AG09319 (cell line): ENCODE measurements at places on chromosomes 16 and 17.

DNA sequence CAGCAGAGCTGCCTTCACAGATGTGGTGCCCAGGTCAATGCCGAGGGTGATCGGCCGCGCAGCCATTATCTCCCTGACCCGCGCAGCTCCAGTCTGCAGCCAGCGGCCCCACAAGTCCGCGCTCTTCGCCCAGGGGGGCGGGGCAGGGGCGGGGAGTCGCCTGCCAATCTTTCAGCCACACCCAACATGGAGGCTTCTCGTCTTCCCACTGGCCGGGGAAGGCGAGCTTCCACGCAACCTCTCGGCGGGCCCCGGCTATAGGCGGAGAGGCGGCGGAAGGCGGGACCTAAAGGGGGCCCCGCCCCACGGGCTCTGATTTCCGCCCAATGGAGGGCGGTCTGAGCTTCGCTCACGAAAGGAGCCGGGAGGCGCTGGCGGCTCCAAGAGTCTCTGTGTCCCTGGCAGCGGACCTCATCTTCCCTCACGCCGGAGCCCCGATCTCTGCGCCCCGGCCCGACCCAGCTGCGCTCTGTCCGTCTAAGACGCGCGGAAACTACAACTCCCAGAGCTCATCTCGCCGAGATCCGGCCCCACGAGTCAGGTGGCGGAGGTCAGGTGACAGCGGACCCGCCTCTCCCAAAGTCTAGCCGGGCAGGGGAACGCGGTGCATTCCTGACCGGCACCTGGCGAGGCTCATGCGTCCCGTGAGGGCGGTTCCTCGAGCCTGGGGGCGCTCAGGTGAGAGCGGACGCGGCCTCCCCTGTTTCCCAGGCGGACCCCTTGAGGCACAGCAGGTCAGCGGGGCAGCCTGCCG is at the start of the genes CTNS and SHPK:
TSS of gene CTNS (plus strand) at position 607 of the 754 bp plus-strand sequence. CDS start 3,447 bp downstream, outside the sequence.
TSS of gene SHPK (minus strand) at position 97 of the 754 bp plus-strand sequence. CDS start at position 66, 31 bp downstream.
- DNase-seq: peak; percentile 89

DNA sequence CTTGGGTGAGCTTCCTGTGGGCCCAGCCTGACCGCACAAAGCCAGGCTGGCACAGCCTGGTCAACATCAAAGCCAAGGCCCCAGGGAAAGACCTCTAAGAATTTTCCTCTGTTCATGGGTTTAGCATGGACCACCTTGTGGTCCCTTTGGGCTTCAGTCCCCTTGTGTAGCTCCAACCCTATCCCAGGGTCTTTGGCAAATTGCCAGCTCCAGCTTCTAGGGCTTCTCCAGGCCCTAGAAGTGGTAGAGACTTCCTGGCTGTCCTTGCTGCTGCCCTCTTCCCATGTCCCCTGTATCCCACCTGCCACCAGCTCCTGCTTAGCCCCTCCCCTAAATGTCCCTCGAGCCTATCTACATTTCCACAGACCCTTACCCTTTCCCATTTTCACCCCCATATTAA is 9.7 kb upstream of the ITGA3 start:
- DNase-seq: no peak

DNA sequence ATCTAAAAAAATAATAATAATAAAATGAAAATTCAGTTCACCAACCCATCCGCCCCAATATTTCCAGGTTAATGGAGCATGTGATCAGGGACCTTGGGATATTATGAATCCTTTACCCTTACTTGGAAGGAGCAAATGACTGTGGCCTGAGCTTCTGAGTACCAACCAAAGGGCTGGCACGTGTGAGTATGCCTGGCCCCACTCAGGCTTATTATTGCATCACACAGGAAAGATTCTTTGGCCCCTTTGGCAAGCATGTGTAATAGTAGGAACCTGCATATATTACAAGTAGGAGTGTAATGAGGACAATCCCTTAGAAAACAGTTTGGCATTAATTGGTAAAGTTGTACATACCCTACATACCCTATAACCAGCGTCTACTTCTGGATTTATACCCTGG is 7.2 kb upstream of the C17orf78 start:
- DNase-seq: no peak

DNA sequence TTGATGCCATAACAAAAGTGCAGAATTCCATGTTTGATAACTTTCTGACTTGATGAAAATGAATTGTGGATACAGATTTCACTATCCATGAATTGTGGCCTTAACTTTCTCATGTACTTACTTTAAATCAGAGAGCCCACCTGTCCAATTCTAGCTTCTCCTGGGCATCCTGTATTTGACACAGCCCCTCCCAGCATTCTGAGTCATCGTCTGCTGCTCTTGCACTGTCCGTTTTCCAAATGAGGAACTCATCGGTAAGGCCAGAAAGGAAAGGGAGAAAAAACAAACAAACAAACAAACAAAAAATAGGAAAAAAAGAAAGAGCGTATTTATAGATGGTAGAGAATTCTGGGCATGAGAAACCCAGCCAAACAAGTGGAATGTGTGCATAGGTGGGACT is 361.6 kb downstream of the WWOX start:
- DNase-seq: no peak

- DNase-seq: no peak
Measured at GRCh38 chr17:50452630-50453300, 15.9 kb downstream of the CHAD start.

DNA sequence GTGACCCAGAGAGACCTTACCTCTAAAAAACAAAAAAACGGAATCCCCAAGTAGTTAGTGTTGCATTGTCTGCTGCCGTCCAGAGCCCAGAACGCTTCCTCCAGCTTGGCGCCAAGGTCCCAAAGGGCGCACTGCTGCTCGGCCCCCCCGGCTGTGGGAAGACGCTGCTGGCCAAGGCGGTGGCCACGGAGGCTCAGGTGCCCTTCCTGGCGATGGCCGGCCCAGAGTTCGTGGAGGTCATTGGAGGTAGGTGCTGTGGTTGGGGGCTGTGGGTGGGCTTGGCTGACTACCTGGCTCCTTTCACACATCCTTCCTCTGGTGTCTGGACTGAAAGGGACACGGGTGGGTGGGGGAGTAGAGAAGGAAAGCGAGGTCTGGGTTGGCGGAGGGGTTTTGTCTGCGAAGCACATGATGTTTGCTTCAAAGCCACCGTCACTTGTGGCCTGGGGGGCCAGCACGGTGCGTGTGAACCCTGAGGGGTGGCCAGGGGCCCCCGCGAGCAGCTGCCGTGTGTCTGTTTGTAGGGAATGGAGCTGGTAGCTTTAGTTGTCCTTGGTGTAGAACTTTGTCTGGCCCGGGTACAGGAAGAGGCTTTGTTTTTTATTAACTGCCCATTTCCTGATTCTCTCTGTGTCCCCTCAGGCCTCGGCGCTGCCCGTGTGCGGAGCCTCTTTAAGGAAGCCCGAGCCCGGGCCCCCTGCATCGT is 23.8 kb downstream of the SPG7 start:
- no peak for DNase-seq

DNA sequence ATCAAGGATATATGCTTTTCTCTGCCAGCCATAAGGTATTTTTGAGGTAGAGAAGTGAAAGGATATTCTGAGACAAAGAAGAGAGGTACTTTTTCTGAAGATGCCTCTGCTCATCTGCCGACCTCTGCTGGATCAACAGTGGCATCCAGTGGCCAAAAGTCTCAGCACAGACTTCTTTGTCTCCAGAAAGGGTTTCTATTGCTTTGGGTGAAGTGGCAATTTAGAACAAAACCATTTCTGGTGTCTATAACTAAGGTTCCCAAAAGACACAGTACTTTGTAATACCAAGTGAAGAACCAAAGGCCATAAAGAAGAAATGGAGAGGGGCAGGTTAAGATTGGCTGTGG is 155.2 kb upstream of the C17orf78 start:
- DNase-seq: no peak

GRCh38 chr17:57819285-57819684 is 30.6 kb downstream of the MRPS23 start:
- no peak for DNase-seq

DNA sequence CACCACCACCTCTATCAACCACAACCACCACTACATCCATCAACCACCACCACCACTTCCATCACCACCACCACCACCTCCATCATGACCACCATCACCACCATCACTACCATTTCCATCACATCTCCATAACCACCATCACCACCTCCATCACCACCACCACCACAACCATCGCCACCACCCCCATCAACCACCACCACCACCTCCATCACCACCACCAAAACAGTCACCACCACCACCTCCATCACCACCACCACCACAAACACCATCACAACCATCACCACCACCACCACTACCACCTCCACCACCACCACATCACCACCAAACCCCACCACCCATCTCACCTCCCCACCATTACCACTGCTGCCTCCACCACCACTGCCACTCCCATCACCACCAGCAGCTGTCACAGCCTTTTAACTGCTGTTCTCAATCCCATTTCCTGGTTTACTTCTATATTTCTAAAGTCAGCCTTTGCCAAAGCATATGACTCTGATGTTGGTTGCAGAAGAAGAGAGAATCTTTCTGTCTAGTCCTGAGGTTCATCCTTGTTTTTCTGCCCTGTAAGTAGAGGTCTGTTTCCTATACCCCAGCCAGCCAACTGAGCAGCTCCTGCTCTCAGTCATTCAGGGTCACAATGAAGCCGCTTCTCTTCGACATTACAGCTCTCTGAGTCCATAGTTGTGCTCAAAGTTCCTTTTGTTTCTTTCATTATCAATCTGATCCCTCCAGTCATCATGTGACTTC is 14.0 kb downstream of the MARCHF10 start:
- no peak for DNase-seq

DNA sequence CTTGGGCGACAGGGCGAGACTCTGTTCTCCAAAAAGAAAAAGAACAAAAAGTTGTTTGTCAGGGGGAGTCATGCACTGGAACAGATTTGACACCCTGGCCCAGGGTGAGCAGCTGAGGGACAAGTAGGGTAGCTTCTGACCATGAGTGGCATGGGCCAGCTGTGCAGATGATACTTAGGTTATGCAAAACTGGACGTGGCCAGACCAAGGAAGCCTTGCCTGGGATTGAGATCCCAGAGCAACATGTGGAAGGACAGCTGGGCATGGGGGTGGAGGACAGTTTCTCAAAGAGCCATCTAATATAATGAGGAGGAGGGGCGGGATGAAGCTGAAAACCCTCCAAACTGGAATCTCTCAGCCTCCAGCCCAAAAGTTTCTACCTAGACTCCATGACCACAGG is 19.6 kb upstream of the SLC35B1 start:
- no peak for DNase-seq

GRCh38 chr16:88014252-88014781 is 63.1 kb downstream of the BANP start:
- DNase-seq: no peak

DNA sequence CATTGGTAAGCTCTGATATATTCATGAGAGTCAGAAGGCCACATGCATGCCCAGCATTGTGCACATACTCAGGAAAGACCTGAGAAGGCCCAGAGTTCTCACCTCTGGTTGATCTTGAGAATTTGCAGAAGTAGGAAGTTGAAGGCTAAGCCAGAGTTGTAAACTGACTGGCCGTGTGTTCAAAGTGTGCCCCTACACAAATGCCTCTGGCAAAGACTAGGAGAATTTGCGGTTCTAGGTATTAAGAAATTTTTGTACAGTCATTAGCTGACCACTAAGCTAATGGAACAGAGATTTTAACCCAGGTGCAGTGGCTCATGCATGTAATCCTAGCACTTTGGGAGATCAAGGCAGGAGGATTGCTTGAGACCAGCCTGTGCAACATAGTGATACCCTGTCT is 25.0 kb downstream of the FBXL20 start:
- no peak for DNase-seq
